ENCODE measurements at places on chromosomes 7 and 10.
A peak's percentile ranks its signal among the peaks of the same experiment; 100 is the strongest.

DNA sequence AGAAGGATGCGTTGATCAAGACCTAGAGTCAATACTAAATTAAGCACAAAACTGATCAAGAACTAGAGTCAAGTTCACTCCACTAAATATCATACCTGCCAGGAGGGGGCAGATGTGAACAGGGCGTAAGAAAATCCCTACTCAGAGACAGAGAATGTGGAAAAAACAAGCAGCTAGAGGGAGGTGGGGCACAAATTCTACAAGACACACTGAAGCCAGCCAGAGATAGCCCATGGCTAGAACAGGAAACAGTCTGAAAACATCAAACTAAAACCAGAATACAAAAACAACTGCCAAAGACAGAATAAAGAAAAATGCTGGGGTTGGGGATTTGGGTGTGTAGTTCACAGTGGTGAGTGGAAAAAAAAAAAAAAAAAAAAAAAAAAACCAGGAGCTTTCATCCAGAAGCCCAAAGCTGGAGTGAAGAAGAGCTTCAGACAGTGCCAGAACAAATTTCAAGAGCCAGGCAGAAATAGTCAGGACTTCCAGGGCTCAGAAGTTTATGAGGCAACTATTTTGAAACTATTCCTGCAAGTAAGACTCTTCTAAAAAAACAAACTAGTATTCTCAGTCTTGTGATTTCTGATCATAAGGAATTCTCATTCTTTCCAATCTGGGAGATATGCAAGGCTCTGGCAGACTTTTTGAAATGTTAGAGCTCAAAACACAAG lies 118.3 kb downstream of the CCDC71L start:
- peak; percentile 57 for DNase-seq

- no peak for DNase-seq
Measured at GRCh38 chr7:29209745-29210144, 15.2 kb downstream of the CHN2 start.

DNA sequence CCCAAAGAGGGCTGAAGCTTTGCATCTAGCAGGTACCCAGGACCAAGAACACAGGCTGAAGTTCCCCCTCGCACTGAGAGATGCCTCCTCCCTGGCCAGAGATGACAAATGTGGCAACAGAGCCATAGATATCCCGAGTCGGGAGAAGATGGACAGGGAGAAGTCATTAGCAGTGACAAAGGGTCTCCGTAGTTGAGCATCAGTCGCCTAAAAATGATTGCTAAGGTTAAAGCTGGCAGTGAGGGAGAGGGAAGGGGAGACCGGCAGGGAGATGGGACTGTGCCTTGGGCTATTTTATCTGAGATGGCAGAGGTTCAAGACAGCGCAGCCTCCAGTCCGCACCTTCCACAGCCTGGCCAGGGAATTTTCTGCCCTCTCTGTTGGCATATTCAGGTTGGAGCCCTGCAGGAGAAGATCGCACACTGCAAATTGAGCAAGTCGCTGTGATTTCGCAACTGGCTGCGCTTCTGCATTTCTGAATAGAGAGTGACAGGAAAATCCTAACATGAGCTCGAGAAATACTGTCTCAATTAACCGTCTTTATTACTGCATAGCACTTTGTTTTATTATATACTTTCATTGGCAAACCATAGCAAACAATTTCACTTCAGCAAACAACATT lies 238.9 kb upstream of the GPR26 start:
- DNase-seq, result no peak

- peak; percentile 60 for DNase-seq
Measured at GRCh38 chr7:4190010-4190981, 491.8 kb upstream of the FOXK1 start.

GRCh38 chr10:124152139-124153022 lies 59.0 kb upstream of the CHST15 start:
- DNase-seq, result no peak

DNA sequence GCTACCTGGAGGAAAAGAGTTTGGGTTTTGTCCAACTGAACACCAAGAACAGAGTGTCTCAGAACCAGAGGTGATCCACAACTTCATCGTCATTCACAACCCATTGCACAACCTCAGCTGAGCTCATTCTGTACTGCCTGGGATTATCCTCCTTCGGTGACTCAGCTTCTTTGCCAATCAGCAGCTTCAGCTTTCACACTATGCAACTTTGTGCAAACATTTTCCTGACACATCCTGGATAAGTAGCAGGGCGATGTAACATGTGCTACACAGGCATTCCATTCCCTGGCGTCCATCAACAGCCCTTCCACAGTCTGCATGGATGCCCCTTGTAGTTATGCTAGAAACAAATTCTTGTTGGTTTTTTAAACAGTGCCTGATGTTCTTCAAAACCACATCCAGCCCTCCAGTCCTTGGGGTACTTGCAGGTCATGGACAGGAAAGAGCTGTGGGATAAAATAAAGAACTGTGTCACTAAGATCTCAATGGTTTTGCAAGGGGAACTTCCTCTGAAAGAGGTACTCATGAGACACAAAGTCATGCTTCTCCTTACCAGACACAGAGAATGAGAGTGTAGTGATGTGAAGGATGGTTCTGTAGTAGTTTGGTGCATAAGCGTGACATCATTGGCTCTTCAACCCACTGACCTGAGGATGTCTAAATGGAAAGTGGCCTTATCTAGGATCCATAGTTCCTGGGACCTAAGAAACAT lies 478.5 kb downstream of the KIF20B start:
- DNase-seq, result no peak

GRCh38 chr7:98555403-98555802 lies 61.7 kb upstream of the NPTX2 start:
- peak; percentile 75 for DNase-seq

GRCh38 chr7:143284591-143285469 lies at the start of gene TMEM139:
TSS of gene TMEM139 (plus strand) at chr7:143284958. CDS start at chr7:143285958, 1,000 bp downstream.
- DNase-seq, result no peak

DNA sequence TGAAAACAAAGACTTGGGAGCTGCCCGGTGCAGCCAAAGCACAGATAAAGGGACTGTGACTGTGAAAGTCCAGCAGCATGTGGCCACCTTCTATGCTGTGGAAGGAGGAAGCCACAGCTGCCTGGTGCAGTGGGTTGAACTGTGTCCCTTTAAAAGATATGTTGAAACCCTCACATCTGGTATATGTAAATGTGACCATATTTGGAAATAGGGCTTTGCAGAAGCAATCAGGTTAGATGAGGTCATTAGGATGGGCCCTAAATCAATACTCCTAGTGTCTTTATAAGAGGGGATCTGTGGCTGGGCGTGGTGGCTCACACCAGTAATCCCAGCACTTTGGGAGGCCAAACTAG lies 136.9 kb downstream of the GLI3 start:
- DNase-seq, result no peak

DNA sequence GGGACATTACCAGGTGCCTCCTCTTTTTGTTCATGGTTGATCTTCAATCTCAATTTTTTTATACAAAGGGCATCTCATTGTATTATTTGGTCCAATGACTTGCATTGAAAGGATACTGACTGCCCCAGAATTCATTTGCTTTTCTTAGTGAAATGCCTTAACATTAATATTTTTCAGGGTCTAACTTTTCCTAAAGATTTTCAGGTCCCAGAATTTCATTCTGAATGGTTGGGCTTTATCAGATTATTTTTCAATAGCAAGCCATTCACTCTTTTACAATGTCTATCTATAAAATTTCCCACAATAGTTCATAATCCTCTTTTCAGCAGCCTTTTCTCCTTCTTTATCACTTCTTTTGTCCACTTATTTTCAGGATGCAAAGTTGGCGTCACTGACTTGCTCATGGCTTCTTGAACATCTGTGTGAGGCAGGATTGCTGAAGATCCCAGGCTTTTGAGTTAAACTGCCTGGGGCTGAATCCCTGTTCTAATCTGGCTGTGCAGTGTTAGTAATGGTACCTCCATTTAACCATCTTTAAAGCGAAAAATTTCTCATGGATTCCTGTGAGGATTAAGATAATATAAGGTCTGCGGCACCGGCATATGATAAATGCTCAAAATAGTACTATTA lies 131.7 kb upstream of the HDAC9 start:
- no peak for DNase-seq

GRCh38 chr7:2102375-2102723 lies 130.4 kb downstream of the MAD1L1 start:
- DNase-seq, result no peak

DNA sequence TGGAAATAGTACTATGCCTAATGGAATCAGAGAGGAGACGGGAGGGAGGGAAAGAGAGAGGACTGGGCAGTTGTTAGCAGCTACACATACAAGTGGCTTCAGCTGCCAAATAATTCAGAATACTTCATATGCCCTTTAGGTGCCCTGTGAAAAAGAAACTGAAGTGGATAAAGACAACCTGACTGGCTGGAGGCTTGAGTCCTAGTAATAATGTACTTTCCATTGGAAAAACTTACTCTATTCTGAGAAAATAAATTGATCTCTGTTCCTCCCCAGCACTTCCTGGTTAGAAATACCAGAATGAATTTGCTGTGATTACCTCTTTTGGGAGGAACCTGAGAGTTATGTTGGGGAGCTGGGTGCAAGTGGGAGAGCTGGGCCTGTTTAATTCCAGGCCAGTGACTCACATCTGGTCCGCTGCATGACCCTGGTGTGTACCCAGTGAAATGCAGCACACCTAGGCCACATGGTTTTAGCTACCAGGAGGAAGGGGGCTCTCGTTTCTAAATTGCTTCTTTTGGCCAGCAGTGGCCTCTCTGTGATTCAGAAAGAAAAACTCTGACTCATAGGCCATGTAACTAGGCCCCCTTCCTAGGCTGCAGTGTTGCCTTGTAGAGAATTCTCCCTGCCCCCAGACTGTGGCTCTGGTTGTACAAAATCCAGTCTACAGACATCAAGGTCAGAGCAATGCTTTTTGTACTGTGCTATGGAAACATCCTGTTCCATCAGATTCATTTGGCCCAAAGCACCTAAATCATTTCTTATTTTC lies 6.5 kb downstream of the AGFG2 start:
- DNase-seq, result peak; percentile 32

- no peak for DNase-seq
Measured at GRCh38 chr7:52569151-52569550, 466.3 kb upstream of the POM121L12 start.

GRCh38 chr10:117131376-117132327 lies 6.4 kb downstream of the VAX1 start:
- no peak for DNase-seq

GRCh38 chr10:95505641-95506040 lies 55.5 kb downstream of the SORBS1 start:
- DNase-seq, result no peak
